ENCODE measurements at places on chromosomes 6 and 20.

DNA sequence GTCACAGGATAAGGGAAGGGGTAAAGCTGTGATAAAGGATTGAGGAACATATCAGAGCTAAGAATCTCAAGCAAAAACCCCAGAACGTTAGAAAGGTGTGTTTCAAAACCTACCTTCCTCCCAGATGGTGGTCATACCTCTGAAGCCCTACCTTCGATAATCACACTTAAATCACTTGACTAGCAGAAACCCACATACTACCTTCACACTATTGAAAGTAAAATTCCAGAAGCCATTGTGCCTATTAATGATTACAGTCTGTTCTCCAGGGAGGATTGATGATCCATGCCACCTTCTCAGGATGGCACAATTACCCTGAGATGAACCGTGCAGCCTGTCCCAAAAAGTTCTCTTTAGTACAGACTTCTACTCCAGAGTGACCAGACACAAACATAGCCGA lies 72.3 kb upstream of the SOX4 start:
- no peak for ATAC-seq

DNA sequence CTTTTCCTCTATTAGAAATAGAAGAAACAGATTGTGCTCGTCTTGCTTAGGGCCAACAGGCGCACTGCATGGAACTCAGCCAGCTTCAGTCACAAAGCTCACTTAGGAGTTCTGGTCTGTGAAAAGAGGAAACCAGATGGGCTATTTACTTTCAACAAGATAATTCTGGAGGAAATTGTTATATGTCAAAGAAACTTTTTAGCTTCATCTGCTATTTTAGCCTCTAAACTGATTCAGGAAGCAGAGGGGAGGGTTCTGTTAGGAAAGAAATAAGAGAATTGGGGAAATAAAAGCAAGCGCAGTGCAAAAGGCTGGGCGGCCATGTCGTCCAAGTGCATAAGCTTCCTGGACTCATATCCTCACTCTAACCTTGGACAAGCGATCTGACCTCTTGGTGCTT lies 21.3 kb downstream of the PRKN start:
- ATAC-seq, result no peak

GRCh38 chr20:52127309-52127708 lies 64.3 kb downstream of the ZFP64 start:
- ATAC-seq, result no peak

GRCh38 chr20:22098511-22098910 lies 393.0 kb downstream of the PAX1 start:
- ATAC-seq, result no peak

DNA sequence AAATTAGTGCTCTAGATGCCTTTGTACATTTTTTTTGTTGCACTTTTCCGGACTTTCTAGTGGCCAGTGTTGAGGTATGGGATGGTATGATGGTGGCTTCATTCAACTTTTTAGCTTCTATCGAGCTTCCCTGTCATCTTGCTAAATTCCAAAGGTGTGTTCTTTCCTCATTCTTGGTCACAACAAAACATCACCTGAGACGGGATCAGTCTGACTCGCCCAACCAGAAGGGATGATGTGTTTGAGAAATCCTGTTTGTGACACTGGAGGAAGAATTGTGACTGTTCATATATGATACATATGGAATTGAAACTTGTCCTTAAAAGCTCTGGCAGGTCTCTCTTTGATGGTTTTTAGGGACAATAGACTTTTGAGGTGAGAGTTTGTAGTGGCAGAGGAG lies 33.8 kb downstream of the KCNS1 start:
- ATAC-seq, result no peak

- no peak for ATAC-seq
These were observed 132.5 kb downstream of the OLIG3 start for GRCh38 chr6:137361701-137362100.

- no peak for ATAC-seq
These were observed 185.6 kb upstream of the EPHA7 start for GRCh38 chr6:93604951-93605350.
